ENCODE measurements at places on chromosomes 13 and 19. TPM values are rescaled to one million over a fixed set of nuclear protein-coding genes. Genes with fewer than 3 reads are reported as not detected.

- DNase-seq, result no peak
These were observed 436.7 kb downstream of the FGF9 start for GRCh38 chr13:22107549-22107948.

The PLK5 gene
- 0.49 TPM for total RNA-seq

- DNase-seq, result no peak
These were observed 17.7 kb downstream of the ZNF763 start for GRCh38 chr19:11982526-11982925.

The SAFB2 gene
- 85.4 TPM for total RNA-seq

The CSNK1A1L gene
- total RNA-seq, result not detected

The PSMC4 gene
- 74.9 TPM for total RNA-seq

- DNase-seq, result no peak
These were observed 240.4 kb downstream of the DACH1 start for GRCh38 chr13:71626421-71627117.

DNA sequence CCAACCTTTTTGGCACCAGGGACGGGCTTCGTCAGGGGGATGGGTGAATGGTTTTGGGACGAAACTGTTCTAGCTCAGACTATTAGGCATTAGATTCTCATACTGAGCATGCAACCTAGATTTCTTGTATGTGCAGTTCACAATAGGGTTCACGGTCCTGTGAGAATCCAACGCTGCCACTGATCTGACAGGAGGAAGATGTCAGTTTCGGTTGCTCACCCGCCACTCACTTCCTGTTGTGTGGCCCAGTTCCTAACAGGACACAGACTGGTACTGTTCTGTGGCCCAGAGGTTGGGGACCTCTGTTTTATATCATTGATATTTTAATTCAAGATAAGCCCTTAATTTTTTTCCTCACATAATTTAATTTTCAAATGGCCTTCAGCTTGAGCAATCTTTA lies 26.7 kb upstream of the TDRD3 start:
- no peak for DNase-seq

GRCh38 chr13:110047496-110047895 lies 259.5 kb downstream of the COL4A1 start:
- no peak for DNase-seq

DNA sequence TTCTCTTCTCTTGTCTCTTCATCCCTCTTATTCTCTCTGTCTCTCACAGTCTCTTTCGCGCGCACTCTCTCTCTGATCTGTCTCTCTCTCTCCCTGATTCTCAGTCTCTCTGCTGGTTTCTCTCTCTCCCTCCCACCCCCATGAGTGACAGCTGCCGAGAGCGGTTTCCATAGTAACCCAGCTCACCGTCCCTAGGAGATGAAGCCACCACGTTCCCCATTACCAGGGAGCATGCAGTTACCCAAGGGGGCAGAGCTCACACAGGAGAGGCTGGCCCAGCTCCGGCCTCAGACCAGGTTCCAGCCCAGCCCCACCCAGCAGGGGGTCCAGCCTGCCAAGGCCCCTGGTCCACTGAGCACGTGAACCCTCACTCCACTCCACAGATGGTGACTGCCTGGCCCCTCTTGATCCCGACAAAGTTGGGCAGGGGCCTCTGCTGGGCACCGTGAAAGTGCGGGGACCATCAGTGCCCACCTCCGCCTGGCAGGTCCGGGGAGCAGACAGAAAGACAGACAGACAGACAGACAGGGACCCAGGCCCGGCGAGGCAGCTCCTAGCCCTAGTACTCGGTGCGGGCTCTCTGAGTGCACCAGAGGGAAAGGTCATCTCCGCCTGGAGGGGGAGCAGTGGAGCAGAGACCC lies 50.6 kb downstream of the CELF5 start:
- no peak for DNase-seq

- no peak for DNase-seq
These were observed 26.9 kb downstream of the CDK8 start for GRCh38 chr13:26280822-26281221.

The GJA3 gene
- total RNA-seq, result not detected

DNA sequence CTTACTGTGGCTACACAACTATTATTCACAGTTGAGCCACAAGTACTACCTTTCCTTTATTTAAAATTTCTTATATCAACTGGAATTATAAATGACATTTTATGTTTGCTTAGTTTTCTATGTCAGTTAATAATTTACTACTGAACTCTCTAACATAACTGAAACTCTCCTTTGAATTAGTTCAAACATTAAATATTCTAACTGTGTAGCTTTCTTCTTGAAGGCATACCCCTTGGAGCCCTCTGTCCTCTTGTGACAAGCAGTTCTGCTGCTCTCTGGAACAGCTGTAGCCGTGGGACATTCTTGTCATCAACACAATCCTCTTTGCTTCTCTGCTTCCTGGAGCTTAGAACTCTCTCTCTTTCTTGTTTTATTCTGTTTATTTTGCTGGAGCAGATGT lies 244.8 kb downstream of the NHLRC3 start:
- no peak for DNase-seq

DNA sequence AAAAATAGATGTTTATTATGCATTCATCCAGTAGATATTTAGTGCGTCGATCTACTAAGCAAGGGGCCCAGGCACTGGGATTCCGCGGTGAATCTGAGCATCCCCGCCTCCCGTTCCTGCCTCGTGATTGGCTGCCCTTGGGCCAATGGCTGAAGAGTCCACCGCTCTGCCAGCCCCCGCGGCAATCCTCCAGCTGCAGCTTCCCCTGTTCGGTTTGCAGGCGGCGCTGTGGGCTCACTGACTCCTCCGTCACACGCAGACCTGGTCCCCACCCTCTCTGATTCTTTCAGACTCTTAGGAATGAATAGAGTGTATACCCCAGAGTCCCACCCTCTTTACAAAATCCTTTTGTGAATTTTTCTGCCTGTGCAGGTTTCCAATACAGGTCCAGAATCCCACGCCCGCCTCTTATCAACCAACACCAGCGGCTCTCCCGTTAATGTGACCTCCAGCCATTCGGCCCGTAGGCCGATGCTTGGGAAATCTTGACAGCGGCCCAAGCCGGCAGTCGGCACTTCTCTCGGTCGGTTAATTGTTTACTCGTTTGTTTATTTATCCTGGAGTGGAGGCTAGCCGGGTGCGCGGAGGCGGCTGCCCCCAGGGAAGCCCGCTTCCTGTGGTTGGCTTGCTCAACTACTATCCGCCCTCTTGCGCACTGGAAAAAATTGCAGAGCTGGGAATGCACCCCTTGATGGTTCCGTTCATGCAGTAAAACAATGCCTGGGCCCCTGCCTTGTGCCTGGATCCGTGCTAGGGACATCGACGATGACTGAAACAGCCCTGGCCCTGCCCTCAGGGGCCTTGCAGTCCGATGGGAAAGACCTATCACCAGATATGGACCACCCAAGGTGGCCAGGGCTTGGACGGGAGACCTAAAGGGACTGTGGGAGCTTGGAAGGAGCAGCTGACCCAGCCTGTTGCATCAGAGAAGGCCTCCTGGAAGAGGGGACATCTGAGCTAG lies 4.5 kb upstream of the ARHGAP35 start:
- DNase-seq, result peak; percentile 97

- DNase-seq, result no peak
These were observed 4.1 kb downstream of the DAZAP1 start for GRCh38 chr19:1411255-1412191.

DNA sequence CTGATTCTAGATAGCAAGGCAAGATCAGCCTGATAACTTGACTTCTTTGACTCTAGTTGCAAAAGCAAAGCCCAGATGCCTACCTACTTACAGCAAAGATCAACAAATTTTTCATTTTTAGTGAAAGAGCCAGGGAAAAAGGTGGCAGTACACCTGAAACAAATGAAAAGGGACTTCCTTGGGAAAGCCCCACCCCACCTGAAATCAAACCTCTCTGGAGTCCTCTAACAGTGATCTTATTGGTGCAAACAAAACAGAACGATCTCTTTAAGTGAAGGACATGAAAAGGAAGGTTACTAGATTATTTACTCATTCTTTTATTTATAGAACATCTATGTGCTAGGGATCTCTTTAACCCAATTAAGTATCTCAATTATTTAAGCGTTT lies 507 bp upstream of the LCP1 start:
- no peak for DNase-seq

The SHC2 gene
- total RNA-seq, result 26.0 TPM

- no peak for DNase-seq
These were observed 202.3 kb upstream of the KLHL1 start for GRCh38 chr13:70310396-70311119.

DNA sequence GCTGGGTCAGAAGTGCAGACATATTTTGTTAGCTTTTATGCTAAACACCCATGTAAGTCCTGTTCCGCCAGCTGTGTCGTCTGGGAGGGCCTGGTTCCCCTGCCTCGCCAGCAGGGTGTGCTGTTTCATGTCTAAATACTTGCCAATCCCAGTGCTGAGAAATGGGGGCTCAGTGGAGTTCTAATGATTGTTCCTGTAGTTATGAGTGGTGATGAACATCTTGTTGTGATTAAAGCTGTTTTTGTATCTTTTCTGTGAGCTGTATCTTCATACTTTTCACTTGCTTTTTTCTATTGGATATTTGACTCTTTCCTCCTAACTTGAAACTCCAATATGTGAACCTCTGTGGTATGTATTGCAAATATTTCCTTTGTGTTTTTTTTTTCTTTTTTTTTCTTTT lies 32.7 kb downstream of the KDM4B start:
- DNase-seq, result no peak

GRCh38 chr13:79686441-79686840 lies 205.5 kb downstream of the NDFIP2 start:
- no peak for DNase-seq

DNA sequence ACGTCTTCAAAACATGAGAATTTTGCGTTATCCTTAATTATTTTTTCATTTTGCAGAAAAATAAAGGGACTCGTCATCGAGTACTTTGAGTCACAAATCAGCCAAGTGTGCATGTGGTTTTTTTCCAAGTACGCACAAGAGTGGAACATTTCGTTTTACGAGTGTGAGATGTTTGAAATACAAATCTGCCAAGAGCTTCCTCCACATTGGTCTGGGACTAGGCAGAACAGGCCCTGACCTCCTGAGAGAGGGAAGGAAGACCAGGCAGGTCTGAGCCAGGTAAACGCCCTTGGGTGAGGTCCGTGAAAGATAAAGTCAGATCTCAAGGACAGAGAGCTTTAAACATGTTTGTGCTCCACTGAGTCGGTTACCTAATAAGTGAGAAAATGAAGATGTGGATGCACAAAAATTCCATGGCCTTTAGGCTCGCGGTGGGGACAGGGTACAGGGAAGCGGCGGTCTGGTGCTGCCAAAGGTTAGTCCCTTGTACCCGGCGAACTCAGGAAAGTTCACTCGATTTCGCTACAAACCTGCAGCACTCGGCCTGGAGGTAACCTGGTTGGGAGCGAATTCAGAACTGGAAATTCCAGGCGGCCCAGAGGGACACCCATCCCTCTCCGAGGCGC lies 473 bp upstream of the ITM2B start:
- peak; percentile 94 for DNase-seq

- DNase-seq, result no peak
These were observed 21.1 kb upstream of the CCDC97 start for GRCh38 chr19:41288673-41289530.

GRCh38 chr19:54418930-54419800 lies 3.9 kb downstream of the TTYH1 start:
- DNase-seq, result no peak

The KCNRG gene
- not detected for total RNA-seq

DNA sequence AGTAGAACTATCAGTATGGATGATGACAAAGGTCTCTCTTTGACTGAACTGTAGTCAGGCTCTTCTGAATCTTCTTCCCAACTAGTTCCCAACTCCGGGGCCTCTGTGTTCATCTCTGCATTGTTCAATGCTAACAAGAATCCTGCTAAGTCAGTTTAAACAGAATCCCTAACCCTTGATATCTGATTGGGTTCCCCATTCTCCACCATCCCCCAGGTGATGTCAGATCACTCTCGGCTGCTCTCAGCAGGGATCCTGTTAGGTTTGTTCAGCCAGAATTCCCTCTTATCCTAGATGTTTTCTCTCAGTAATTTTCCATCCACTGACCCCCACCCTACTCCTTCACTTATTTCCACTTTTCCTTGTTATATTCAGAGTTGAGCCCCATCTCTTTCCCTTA lies 223.6 kb downstream of the RGCC start:
- DNase-seq, result no peak

The RNF17 gene
- not detected for total RNA-seq

DNA sequence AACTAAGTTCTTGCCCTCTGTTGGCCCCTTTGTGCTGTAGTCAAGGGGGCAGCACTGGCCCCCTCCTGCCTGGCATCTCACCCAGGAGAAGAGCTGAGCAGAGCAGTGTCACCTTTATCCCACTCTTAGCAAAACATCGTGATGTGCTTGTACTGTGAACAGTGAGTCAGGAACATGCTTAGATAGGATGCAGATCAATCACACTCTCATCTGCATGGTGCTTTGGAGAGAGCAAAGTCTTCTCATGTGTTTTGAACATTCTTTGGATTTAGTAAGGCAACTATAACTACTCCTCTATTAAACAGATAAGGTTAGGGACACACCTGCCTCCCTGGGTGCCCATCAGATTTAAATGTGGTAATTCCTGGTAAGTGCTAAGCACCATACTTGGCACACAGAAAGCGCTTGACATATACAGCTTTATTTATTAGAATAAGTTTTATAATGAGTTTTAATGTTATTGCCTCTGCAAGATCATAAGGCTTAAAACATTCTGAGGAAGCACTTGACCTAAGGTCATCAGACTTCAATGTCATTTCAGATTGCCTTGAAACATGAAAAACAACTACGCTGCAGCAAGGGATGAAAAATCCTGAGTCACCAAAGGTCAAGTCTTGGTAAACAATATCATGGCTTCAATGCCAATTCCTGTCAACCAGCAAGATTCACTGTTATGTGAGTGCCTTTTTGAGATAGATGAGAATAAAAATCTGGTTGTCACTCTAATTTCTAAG lies 82.4 kb upstream of the IRS2 start:
- no peak for DNase-seq

GRCh38 chr19:7366701-7367420 lies 18.1 kb downstream of the ARHGEF18 start:
- DNase-seq, result no peak

The ZNF541 gene
- total RNA-seq, result not detected

DNA sequence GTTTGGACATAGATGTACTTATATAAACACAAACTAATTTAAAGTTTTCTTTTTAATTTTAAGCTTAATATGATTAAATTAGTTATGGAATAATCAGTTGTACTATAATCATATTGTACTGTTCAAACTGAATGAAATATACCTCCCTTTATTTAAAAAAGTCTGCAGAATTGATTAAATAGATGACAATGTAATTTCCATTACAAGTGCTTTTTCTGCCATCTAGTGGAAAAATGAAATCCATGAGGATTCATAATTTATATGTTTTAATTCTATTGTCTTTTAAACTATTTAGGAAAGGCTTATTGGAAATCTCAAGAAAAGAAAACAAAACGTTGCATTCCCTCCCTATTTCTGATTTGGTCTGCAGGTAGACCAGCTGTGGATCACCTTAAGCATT lies 30.9 kb downstream of the MZT1 start:
- no peak for DNase-seq

The BRSK1 gene
- total RNA-seq, result 10.1 TPM

DNA sequence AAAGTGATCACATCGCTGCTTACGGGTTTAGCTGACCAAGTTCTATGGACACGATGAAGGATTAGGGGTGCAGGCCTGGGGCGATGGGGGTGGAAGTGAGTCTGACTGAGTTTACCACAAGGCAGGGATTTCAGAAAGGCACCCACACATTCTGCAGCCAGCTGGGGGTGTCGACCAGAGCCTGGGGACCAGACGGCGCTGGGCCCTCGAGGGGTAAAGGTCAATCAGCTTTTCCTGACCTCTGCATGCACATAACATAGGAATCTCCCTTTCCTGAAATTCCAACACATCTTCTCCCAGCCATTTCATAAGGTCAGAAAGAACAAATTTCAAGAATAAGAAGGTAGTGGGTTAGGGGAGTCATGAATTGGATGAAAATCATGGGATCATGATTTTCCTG lies 92.0 kb downstream of the ZNF536 start:
- no peak for DNase-seq

GRCh38 chr13:112697756-112698655 lies 8.2 kb downstream of the ATP11A start:
- no peak for DNase-seq

Measured in vagina (tissue), 2 donors.